Stimulated activated CD8-positive, alpha-beta memory T cell treated with anti-CD3 and anti-CD28 coated beads, Interleukin-2, amount 100 ng/mL, for 1 hour (primary cell): ENCODE measurements at places on chromosomes 12 and 14.

DNA sequence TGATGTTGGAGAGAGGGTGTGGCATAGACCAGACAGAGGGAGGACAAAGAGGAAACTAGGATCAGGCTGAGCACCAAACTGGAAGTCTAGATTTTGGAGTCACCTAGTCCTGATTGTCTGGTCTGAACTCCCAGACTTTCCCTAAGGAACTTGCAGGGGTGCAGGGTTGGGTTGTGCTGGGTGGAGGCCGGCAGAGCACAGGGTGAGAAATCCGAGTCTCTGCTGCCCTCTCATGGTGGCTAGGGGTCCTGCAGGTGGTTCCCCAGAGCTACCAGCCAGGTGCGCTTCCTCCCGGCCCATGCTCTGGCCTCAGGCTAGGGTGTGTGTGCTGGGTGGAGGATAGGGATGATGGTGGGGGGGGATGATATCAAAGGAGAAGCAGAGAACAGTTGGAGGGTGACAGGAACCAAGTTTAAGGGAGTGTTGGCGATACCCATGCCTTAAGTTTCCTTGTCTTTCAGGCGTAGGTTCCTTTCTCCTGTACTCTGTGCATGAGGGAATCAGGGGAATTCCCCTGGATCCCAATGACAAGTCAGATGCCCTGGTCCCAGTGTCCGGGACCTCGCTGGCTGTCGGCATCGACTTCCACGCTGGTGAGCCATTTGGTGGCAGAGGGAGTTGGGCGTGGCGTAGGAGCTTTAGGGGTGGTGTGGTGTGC is 33.5 kb upstream of the NXPH4 start:
- peak; percentile 50 for DNase-seq

DNA sequence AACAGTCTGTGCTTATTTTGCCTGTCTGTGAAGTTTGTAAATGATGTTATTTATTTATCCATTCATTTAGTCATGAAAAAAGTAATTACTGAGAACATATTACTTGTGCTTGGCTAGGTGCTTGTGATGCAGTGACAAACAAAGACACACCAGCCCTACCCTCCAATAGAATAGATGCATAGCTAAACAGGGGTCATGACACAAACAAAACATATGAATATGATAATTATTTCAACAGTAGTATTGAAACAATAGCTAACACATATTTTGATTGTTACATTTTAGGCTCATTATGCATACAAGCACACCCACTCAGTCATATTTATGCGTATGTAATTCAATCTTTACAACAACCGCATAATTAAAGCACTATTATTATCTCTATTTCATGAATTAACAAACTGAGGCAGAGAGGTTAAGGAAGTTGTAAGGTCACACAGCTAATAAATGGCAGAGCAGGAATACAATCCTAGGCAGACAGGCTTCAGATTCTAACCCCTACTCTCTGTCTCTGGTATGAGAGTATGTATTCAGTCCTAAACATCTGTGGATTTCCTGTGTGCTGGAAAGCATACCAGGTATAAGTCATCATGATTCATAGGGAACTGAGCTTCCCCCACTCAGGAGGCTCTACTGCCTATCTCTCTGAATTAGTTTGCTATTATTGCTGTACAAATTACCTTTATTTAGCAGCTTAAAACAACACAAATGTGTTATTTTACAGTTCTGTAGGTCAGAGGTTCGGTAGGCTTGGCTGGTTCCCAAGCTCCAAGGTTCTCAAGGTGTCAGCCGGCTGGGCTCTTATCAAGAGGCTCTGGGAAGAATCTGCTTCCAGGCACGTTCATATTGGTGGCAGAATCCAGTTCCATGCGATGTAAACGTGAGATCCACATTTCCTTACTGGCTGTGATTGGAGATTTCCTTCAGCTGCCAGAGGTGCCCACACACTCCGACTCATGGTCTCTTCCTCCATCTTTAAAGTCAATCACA is 509.4 kb downstream of the GALC start:
- no peak for DNase-seq

DNA sequence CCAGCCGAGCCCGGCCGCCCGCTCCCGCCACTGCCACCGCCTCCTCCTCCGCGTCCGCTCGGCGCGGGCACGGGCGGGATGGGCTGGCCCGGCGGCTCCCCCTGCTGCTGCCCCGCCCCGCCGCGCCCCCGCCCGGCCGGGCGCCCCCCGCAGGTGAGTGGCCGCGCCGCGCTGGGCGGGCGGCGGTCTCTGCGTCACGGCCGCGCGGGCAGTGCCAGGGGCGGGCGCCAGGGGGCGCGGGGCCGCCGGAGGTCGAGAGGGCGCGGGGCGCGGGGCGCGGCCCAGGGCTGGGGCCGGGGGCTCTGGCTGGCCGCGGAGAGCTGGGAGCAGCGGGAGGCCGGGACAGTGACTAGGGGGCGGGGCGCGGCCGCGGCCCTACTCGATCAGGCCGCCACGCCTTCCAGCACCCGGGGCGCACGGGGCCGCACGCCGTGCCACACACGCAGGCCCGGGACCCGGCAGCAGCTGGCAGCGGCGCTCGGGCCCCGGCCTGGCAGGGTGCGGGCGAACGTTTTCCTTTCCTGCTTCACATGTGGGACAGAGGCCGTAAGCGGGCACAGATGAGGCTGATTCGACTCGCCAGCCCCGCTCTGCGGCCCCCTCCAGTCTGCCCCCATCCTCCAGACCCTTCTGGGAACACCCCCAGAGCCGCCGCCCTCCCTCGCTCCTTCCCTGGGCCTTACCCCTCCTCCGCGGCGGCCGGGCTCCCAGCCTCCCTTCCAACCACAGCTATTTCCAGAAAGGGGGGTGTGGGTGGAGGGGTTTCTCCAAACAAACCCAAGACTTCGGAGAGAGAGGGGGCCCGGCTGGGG is 2.4 kb upstream of the TNS2 start:
- DNase-seq, result peak; percentile 46

GRCh38 chr14:29521526-29522137 is 406.0 kb downstream of the PRKD1 start:
- no peak for DNase-seq

- no peak for DNase-seq
These were observed 279.9 kb downstream of the RPS29 start for GRCh38 chr14:49306152-49306751.

DNA sequence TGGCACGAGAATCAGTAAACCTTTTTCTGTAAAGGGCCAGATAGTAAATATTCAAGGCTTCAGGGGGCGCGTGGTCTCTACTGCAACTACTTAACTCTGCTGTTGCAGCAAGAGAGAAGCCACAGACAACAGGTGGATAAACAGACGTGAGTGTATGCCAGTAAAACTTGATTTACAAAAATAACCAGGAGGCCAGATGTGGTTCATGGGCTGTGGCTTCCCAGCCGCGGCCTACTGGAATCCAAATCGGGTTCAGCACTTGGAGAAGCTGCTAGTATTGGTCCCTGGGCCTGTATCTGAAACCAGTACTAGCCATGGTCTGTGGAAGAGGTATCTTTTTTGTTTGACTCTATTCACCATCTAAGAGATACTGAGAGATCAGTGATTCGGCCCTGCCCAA is 13.3 kb downstream of the PPP2R5C start:
- no peak for DNase-seq

DNA sequence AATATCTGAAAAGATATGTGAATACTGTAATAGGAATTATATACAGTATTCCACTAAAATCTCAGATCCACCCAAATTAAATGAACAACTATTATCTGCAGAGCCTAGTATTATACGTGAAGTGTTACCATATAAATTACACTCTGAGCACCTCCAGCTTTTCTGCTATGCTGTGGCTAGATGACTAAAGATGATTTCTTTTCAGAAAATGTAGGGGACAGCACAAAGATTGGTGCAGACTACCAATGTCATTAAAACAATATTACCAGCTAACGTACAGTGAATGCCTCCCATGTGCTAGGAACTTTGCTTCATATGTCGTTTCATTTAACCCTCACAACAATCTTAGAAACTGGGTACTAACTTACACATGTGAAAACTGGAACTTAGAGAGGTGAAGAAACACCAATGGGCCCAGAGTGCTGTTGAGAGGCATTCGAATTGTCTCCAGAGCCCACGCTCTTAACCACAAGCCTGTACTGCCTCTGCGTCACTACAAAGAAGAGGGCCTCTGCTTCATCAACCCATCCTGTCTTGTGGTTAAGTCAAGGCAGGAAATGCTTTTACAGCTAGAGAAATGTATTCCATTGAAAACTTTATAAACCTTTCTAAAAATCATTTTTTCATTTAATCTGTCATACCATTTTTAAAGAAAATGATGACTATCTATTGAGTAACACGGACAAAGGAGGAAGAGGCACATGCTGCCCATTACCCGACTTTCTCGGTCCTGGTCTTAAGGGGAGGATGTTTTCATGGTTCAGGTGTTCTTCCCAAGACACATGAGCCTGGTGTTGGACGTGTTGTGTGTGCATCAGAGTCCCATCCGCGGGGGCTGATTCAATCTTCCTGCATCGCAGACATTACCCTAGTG is 1.3 kb downstream of the GPR65 start:
- peak; percentile 37 for DNase-seq

DNA sequence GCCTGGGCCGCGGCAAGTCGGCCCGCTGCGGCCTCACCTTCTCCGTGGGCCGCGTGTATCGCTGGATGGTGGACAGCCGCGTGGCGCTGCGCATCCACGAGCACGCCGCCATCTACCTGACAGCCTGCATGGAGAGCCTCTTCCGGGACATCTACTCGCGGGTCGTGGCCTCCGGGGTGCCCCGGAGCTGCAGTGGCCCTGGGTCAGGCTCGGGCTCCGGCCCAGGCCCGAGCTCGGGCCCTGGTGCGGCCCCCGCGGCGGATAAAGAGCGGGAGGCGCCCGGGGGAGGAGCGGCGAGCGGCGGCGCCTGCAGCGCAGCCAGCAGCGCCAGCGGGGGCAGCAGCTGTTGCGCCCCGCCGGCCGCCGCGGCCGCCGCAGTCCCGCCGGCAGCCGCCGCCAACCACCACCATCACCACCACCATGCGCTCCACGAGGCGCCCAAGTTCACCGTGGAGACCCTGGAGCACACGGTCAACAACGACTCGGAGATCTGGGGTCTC is 226.2 kb upstream of the CRY1 start:
- DNase-seq, result no peak

GRCh38 chr12:55929306-55929791 is 1.6 kb upstream of the DGKA start:
- DNase-seq, result peak; percentile 61

GRCh38 chr14:47277703-47278102 is 397.7 kb downstream of the MDGA2 start:
- DNase-seq, result no peak

DNA sequence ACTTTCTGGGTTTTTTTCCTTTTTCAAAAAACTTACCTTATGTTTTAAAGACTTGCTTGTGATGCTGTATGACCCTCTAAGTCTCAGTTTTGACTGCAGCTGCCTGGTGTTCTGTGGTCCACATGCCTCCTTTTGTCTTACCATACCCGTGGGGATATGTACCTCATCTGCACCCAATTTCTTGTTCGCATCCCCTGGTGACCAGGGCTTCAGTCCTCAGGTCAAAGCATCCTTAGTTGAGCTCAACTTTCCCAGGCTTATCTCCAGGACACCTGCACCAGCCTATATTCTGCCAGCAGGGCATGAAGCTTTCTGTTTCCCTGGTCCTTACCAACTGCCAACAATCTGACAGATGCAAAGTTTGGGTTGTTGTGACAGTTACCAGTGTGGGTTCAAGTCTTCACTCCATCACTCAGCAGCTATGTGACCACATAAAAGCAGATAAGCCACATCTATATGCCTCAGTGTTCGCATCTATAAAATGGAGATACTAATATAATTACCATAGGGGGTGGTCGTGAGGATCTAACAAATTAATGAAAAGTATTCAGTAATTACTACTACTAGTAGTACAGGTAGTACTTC is 94.0 kb downstream of the NTF3 start:
- no peak for DNase-seq

GRCh38 chr12:71640316-71640715 is 23.3 kb downstream of the ZFC3H1 start:
- DNase-seq, result no peak

GRCh38 chr12:3152011-3152511 is 74.9 kb downstream of the TSPAN9 start:
- no peak for DNase-seq

DNA sequence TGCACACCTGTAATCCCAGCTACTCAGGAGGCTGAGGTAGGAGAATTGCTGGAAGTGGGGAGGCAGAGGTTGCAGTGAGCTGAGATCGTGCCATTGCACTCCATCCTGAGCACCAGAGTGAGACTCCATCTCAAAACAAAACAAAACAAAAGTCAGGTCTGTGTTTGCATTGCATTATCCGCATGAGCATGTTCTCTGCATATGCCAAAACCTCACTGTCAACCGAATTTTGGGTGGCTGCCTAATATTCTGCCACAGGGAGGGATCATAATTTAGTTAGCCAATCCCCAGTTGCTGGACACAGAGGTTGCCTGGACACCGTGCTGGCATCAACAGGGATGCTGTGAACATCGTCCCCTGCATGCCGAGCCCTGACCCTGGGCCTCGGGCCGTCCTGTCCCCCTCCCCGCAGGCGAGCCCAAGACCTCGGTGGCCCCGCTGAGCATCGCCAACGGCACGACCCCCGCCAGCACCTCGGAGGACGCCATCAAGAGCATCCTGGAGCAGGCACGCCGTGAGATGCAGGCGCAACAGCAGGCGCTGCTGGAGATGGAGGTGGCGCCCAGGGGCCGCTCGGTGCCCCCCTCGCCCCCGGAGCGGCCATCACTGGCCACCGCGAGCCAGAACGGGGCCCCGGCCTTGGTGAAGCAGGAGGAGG is 49.2 kb downstream of the PHETA1 start:
- no peak for DNase-seq

DNA sequence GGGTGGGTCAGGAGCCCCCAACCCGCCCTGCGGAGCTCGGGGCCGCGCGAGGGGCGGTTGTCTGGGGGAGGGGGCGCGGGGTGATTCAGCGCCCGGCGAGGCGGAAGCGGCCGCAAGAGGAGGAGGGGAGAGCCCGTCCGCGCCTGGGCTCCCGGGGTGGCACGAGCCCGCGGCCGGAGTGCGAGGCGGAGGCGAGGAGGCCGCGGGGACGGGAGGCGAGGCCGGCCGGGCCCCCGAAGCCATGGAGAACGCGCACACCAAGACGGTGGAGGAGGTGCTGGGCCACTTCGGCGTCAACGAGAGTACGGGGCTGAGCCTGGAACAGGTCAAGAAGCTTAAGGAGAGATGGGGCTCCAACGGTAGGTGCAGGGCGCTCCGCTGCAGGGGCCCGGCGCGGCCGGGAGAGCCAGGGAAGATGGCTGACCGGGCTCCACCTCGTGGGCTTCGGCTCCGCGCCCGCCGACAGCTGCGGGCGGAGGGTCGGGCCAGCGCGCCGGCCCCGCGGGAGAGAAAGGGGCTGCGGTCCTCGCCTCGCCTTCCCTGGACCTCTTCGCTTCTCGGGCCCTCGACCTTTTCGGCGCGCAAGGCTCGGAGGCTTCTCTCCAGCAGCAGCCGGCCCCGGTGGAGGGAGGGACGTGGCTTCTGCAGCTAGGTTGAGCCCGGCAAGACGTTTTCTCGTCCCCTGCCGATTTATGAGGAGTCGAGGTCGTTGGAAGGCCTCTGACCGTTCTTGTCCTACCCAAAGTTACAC is 677 bp downstream of the ATP2A2 start:
- peak; percentile 8 for DNase-seq
